Activated CD4-positive, CD25-positive, alpha-beta regulatory T cell treated with anti-CD3 and anti-CD28 coated beads, Interleukin-2, amount 50 U/mL, for 16 hours (primary cell): ENCODE measurements at places on chromosomes 5 and 9.

DNA sequence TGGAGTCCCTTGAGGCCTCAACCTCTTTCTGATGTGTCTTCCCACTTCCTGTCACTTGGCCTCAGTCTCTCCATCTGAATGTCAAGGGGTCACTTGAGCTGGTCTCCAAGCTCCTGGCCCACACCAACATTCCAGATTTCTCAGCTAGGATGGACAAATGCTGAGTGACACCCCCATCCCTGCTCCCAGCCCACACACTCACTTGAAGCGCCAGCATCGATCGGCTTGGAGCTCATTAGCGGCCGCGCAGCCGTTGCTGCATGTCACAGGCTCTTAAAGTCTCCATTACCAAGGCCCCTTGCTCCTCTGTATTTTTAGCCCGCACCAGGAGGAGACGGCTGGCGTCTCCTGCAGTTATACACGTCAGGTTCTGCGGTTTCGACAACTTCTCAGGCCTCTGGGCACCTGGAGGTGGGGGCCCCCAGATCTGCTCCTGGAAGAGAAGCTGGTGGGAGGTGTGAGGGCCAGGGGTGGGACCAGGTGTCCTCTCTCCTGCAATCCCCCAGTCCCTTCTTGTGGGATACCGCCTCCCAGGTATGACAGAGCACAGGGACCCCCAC is 33.4 kb upstream of the ARAP3 start:
- no peak for DNase-seq

DNA sequence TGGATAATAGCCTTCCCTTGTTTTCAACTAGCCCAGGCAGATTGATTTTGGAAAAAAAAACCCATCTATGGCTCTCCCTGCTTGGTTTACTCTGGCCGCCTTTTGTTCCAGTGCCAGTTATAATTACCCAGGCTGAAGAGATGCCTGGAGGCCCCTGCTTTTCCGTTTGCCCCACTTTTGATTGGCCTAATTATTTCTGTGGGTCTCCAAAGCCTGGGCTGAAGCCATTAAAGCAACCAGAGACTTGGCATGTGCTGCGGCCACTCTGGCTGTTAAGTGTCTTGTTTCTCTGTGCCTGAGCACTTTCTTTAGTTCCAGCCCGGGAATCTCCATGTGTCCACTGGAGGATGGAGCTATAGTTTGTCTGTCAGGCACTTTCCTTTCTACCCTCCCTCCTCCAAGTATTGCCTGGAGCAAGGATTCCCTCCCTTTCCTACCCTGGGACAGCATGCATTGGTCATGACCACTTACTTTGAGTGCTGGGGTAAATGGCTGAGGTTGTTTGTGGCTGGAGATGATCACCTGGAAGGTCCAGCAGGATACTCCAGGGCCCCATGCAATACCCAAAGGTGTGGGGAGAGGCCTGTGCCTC is 105.1 kb upstream of the CTSL start:
- DNase-seq, result no peak

DNA sequence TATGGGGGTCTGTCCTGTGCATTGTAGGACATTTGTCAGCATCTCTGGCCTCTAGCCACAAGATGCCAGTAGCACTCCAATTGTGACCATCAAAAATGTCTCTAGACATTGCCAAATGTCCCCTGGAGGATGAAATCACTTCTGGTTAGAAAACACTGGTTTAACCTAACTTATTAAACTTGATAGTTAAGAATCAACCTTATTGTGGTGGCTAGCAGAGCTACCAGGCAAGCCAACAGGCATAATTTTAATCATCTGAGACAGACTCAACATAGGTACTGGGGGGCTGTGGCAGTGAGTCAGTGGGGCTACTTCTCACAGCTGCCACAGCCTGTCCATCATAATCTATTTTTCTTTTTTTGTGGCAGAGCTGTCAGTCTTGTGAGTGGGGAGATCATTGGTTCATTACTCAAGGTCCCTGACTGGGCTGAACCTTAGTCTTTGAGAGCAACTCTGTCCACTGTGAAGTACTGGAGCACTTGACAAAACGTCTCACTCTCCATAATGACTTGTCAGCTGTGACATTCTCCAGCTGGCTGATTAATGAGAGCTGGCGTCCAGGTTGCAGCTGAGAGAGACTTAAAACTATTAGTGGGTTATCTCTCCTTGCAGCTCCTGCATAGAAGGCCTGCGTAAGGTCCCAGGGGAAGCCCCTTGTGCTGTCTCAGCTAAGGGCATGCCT is 107.9 kb downstream of the DCP2 start:
- DNase-seq, result no peak

DNA sequence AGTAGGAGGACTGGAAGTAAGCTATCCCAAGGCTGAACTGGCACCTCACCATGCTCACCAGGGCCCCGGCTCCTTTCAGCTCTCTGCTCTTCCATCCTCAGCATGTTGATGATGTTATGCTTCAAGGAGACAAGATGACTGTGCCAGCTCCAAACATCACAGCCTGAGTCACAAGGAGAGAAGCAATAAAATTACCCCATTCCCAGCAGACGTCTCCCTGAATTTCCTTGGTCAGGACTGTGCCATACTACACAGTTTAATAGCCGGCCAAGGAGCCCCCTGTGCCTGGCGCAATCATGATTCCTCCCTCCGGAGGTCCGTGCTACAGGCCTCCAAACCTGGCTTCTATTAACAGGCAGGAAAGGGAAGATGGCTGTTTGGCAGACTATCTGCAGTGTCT is 51.2 kb upstream of the ROR2 start:
- DNase-seq, result no peak

- no peak for DNase-seq
Measured at GRCh38 chr9:8860086-8860485, 1060.5 kb upstream of the DMAC1 start.

- DNase-seq, result peak; percentile 37
Measured at GRCh38 chr5:171907725-171908343, 98.6 kb downstream of the FBXW11 start.

GRCh38 chr9:7137571-7137970 is 379.8 kb downstream of the KDM4C start:
- DNase-seq, result no peak

GRCh38 chr5:77028631-77029375 is 1.4 kb upstream of the AGGF1 start:
- DNase-seq, result no peak

DNA sequence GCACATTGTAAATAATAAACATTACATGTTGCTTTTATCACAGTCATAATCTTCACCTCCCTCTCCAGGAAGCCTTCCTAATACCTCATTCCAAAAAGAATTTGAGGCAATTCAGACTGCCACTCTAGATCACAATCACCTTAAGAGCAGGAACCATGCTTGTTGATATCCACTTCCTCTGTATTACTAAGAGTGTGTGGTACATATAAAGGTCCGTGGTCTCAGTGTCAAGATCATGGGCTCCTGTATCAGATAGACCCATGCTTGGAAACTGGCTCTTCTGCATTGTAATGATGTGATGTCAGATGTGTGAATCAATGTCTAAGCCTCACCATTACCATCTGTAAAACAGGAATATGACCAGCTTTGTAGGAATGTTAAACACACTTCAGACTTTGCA is 114.1 kb downstream of the SPOCK1 start:
- DNase-seq, result no peak

DNA sequence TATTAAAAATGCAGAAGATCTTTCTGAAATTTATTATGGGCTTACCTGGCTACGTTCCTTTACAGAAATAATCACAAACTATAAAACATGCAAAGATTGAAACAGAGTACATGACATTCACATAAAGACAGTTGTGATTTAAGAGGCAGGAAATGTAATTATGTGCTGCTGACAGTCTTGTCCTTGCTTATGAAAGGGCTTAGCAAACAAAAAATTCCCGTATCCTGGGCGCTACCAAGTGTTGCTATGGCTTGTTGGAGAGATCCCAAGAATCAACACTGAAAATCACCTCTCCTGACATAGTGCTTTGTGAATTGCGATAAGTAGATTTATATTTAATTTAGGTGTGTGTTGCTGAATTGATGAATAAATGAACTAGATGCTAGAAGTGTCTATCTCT is 352.5 kb upstream of the C9orf72 start:
- no peak for DNase-seq

- DNase-seq, result no peak
Measured at GRCh38 chr5:69083412-69083811, 10.4 kb upstream of the SLC30A5 start.

GRCh38 chr9:125436613-125437443 is 175.2 kb downstream of the GAPVD1 start:
- no peak for DNase-seq

DNA sequence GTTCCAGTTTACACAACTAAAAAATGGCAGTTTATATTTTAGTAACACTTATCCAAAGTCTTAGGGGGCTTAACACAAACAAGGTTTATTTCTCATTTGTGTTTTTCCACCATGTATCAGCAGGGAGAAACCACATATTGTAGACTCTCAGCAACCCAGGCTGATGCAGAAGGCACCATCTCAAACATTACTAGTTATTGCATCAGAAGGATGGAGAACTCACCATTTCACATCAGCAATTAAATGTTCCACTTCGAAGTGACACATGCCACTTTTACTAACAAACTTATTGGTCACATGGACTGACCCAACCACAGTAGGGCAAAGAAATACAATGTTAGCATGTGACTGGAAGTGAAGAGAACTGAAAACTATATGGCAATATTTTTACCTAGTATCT is 22.5 kb upstream of the SMC2 start:
- no peak for DNase-seq

DNA sequence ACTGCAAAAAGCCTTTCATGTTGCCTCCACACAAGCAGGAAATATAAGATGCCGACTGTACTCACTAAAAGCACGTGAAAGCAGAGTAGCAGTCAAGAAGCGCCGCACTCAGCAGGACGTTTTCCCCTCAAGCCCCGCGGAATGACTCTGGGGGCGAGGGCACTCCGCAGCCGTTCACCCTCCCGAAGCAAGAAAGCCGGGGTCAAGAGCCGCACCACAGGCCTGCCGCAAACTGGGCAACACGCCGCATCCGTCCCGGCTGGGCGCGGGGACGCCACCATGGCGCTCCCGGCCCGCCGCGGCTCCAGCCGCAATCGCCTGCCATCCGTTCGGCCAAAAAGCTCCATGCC is 364 bp downstream of the RPS6 start:
- no peak for DNase-seq

- no peak for DNase-seq
Measured at GRCh38 chr9:7756088-7756487, 43.5 kb downstream of the DMAC1 start.

DNA sequence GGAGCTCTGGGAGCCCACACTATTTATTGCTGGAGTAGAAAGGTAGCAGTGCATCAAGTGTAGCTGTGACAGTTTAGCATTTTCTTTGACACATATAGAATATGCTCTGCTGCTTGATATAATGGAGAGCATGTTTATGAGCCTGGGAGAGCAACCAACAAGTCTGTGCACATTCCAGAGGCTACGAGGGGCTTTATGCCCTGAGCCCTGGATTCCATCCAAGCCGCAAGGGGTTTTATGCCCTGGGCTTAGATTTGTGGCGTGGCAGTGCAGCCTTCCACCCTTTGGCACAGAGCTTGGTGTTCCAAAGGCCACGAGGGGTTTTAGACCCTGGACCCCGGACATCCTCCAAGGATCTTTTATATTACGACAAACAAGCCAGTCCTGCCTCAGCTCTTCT is 14.6 kb downstream of the CDH6 start:
- DNase-seq, result no peak

- DNase-seq, result no peak
Measured at GRCh38 chr9:78189001-78189400, 46.9 kb upstream of the CEP78 start.

GRCh38 chr5:98333921-98334320 is 439.5 kb upstream of the RGMB start:
- DNase-seq, result no peak
